ENCODE measurements at places on chromosomes 4 and X.

DNA sequence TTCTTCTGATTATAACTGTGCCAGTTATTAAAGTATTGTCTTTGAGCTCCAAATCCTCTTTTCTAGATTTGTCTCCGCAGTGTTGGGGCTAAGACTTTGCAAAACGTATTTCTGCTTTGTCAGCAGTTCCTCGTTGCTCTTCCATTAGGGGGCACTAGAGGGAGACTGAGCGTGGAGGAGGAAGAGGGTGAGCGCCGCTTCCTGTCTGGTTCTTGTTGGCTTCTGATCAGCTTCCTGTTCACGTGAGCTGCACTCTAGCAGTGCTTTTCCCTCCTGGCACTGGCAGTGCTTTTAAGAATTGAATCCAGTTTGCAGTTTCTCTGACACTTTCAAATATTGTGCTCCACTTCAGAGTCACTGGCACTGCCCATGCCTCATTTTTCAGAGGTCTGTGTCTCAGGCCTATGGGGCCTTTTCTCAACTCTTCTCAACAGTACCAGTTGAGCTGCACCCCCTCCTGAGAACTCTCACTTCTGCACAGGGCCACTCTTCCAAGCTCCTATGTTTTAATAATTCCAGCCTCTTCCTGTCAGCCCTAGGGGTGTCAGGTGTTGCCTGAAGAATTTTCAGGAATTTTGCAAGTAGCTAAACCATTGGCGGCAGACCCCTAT is 54.4 kb upstream of the LCORL start:
- peak; percentile 43 for DNase-seq

GRCh38 chr4:152306541-152306940 is 229.4 kb downstream of the FBXW7 start:
- no peak for DNase-seq

- no peak for DNase-seq
Observed at GRCh38 chr4:67550451-67550850, 5.1 kb upstream of the CENPC start.

DNA sequence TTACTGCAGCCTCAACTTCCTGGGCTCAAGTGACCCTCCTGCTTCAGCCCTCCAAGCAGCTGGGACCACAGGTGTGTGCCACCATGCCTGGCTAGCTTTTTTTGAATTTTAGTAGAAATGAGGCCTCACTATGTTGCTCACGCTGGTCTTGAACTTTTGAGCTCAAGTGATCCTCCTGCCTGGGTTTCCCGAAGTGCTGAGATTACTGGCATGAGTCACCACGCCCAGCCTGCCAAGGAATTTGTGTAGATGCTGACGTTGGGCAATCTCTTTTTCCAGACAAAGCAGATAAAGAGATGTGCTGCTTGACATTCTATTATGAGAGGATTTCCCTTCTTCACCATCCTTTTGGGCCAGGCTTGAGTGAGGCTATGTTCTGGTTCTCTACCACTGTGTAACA is 254.5 kb upstream of the RPS6KA3 start:
- no peak for DNase-seq

DNA sequence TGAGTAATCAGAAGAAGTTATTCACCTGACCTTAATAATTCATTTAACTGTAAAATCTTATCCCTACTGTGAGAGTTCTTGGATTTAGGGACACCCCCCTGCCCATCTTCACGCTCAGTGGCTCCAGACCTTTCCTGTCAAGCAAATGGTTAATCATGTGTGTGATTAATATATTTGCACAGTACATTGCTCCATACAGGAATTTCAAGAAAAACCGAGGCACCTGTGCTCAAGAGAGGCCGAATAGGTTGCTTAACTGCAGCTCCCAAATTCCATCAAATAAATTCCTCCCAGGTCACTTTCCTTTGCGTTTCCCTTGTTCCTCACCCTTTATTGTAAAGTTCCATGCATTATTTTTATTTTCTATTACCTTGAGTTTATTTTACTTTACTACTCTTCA is 119.5 kb downstream of the STOX2 start:
- no peak for DNase-seq

GRCh38 chr4:147590249-147590920 is 26.8 kb upstream of the TMEM184C start:
- peak; percentile 73 for DNase-seq

DNA sequence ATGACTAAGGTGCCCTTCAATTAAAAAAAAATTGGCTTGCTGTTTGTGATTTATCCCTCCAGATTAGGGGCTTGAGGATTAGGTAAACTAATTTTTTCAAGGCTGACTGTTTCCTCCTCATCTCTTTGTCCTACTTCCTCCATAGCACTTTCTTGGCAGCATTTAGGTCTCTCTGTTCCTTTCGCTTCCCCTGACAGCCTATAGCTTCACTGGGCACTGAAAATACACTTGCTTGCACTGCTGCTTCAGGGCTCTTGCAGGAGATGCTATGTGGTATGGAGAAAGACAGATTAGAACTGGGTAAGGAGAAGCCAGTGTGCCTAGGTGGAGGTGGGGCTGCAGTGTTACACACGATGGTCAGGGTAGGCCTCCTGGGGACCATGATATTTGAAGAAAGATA is 112.3 kb upstream of the SFRP2 start:
- no peak for DNase-seq

- DNase-seq = no peak
Observed at GRCh38 chr4:139682741-139683151, 17.1 kb downstream of the MGST2 start.

GRCh38 chr4:140252141-140252741 is 98.3 kb upstream of the MAML3 start:
- DNase-seq = no peak

GRCh38 chr4:80678413-80678812 is 342.9 kb downstream of the CFAP299 start:
- DNase-seq = no peak

DNA sequence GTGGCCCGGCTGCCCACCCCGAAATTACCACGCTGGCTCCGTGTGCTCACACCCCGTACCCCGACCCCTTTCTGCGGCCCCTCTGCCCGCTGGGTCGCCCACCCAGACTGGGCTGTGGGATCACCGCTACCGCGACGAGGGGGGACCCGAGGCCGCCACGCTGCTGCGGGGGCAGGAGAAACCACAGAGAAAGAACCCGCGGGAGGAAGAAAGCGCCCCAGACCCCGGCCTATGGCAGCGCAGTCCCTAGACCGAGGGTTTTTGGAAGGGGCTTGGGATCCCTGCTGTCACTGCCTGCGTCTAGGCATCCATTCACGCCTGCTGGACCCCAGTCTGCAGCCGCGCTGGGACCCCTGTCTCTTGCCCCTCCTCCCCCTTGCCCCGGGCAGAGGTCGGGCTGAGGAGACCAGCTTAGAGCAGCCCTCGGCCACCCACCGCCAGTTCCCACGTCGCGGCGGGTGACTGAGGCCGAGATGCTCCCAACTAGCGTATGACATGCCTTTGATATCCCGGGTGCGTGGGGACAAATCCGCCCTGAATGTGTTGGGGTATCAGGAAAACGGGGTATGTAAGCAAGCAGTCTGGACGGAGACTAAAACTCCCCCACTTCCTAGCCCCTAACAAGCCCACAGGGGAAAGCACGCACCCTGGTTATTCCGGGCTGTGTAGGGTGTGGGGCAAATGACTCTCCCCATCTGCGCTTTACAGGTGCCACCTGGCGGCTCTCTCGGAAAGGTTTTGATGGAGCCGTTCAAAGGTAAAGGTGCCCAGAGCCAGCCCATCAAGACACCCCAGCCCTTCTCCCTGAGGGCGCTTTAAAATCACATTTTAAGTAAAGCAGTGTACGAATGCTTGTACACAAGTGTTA is 862 bp upstream of the INPP4B start:
- DNase-seq = peak; percentile 77

- DNase-seq = no peak
Observed at GRCh38 chr4:83876047-83876446, 340.1 kb downstream of the GPAT3 start.

GRCh38 chr4:89551191-89551590 is 243.6 kb upstream of the GPRIN3 start:
- DNase-seq = no peak

- DNase-seq = no peak
Observed at GRCh38 chrX:142238536-142238935, 33.4 kb upstream of the MAGEC2 start.

GRCh38 chr4:23835774-23836478 is 53.9 kb downstream of the PPARGC1A start:
- no peak for DNase-seq

- no peak for DNase-seq
Observed at GRCh38 chr4:108263057-108263456, 94.3 kb upstream of the LEF1 start.

DNA sequence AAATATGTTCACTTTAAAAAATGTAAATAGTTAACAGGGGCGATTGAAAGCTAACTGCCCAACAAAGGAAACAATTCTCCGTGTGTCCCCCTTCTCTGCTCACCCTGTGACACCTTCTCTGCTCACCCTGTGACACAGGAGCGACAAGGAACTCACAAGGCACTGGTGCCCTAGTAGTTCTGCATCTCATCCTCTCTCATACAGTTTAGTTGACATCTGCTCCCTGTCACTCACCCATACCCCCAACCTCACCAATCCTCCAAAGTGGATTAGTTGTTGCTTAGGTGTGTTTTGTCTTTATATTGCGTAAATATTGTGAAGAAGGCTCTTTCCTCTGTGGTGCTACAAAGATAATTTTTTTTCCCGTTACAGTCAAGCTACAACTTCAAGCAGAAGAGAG is 46.4 kb downstream of the NUDT6 start:
- no peak for DNase-seq

DNA sequence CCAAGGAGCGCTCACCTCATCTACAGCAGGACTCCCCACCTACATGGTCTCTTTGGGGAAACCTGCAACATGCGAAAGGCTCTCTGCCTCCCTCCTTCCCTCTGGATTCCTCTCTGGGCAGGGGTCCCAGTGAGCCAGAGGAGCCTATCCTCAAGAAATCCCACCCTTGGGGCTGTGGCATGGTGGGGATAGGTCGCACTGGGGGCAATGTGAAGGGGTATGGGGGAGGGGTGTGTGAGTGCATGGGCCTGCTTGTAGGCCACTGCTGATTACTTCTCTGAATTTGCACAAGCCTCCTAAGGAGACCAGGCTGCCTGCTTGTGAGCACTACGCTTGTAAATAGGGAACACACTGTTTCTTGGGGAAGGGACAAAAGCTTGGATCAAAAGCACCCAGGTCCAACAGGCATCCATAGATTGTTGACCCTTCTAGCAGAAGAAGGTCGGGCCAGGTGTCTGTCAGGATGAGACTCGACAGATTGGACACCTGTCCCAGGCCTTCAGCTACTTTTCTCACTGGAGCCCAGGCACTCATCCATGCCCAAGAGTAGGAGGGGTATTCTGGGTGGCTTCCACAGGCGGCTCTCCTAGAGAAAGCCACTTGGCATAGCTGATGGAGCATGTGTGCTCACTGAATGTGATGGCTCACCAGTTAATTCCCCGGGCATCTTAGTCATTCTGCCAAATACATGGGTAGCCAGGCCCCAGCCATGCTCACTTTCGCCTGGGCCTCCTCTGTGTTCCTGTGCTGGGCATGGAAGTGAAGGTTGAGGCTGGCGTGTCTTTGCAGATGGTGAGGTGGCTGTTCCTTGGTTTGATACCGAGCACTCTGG is 75.0 kb downstream of the NBDY start:
- DNase-seq = no peak

- no peak for DNase-seq
Observed at GRCh38 chr4:88169298-88169697, 10.9 kb upstream of the ABCG2 start.

- no peak for DNase-seq
Observed at GRCh38 chr4:13851085-13851940, 223.8 kb upstream of the BOD1L1 start.

DNA sequence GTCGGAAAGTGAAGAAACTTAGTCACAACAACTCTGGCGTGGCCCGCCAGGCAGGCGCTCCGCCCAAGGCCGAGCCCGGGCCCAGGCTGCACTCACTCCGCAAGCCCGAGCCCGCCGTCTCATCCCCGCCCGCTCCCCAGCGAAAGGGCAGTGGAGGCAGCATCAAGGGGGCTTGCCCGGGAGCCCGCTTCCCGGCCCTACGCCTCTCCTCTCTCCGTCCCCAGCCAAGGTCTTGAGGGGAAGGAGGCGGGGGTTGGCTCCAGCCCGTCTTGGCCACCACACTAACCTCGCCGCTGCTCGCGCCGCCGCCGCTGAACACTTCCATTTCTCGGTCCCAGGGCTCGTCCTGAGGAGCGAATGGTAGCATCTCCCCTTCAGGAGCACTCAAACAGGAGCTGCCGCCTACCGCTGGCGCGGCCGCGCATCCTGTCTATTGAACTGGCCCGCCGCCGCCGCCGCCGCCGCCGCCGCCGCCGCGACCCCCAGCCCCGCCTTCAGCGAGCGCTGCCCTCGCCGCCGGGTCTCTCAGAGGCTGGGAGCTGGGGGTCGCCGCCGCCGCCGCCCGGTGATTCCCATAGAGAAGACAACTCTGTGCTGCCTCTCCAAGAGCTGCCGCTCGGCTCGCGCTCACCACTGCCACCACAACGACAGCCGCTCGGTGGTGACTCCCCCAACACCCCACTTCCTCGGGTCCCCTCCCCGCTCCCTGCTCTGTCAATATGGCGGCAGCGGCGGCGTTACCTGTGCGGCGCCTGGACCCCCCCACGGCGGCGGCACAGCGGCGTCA is at the start of gene RPS6KA6:
Gene RPS6KA6, minus strand, starts transcription at position 667 of the 787 bp plus-strand sequence. Its CDS starts 300 bp downstream, at position 367.
- peak; percentile 20 for DNase-seq

DNA sequence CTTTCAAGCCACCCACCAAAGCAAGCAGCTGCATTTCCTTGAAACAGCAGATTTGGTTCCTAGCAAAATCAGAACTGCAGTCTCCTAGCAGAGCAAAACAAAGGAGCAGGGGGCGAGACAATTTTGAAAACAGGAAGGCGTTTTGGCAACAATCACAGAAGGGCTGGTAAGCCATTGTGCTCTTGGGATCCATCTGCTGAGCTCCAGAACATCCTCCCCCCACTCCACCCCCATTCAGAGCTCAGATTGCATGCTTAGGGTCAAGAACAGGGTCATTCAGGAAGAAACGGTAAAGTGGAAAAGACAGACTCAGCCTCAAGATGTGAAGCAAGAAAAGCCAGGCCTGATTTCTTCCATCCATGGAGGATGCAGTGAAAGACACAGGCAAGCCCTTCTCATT is 7.6 kb upstream of the PCDH19 start:
- DNase-seq = no peak

DNA sequence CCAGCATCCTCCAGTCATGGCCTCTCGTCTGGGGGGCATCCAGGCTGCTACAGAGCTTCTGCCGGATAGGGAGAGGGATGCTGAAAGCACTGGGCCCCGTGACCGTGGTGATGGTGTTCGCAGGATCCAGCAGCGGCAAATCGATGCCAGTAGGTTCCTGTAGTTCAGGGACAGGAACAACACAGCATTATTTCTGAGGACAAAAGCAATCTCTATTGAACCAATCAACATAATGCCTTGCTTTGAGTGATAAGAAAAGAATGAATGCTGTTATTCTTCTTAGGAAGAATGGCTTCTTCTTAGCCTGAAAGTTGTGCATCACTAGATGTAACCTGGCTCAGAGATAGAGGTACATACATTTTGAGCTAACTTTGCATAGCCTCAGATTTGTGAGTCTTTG is 378.6 kb downstream of the UNC5C start:
- DNase-seq = no peak

- no peak for DNase-seq
Observed at GRCh38 chrX:139207655-139208054, 322.9 kb upstream of the F9 start.

DNA sequence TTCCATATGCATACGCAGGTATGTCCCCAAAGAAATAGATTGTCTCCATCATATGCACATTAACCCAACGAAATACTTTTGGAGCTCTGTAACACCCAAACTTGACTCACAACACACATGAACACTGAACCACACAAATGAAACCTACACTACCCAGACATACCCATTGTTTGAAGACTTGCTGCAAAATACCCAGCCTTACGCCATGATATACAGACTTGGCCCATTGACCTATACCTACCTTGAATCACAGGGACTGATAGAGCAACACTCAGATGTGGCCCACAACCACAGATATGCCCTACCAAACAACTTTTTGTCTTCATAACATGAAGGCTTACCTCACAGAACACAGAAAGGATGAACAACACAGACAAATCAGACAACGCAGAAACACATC is 15.9 kb downstream of the LINC00632 start:
- no peak for DNase-seq
